ENCODE measurements at places on chromosomes 4 and X. TPM values are rescaled to one million over a fixed set of nuclear protein-coding genes. Genes with fewer than 3 reads are reported as not detected.

Gene GIMD1
- polyA plus RNA-seq: not detected

Gene PFKFB1
- 0.23 TPM for polyA plus RNA-seq

Gene PHEX
- polyA plus RNA-seq: 0.10 TPM

Gene VSIG4
- polyA plus RNA-seq: 110 TPM

Gene PDK3
- polyA plus RNA-seq: 8.4 TPM

Gene PAGE4
- polyA plus RNA-seq: not detected

Gene BANK1
- polyA plus RNA-seq: 1.5 TPM

Gene CACNA1F
- polyA plus RNA-seq: 0.10 TPM

All from urinary bladder (tissue), 4 donors.